NCI-H1417 treated with DMSO at 0.1 percent for 48 hours (cell line): ENCODE measurements at places on chromosomes 4 and X.
A peak's percentile ranks its signal among the peaks of the same experiment; 100 is the strongest.

DNA sequence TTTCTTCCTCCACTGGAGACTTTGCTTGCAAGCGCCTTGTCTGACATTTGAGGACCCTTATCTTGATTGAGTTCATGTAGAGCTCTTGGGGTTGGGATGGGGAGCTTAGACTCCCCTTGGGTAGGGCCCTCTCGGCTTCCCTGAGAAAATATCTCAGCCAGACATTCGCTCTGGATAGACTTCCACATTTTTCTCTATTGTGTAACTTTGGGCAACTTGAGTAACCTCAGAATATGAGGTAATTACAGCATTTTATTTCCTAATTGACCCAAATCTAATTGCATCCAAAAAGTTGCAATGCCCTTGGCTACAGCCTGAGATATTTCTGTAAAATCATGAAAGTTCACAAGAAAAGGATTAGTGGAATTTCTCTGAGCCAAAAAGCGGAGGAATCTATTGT, 102.8 kb upstream of the MXRA5 start:
- no peak for DNase-seq

GRCh38 chr4:133081246-133081645, 67.8 kb upstream of the PCDH10 start:
- no peak for DNase-seq

GRCh38 chr4:168099195-168099594, 6.9 kb downstream of the ANXA10 start:
- no peak for DNase-seq

- no peak for DNase-seq
Observed at GRCh38 chr4:176498617-176499256, 179.0 kb downstream of the SPCS3 start.

DNA sequence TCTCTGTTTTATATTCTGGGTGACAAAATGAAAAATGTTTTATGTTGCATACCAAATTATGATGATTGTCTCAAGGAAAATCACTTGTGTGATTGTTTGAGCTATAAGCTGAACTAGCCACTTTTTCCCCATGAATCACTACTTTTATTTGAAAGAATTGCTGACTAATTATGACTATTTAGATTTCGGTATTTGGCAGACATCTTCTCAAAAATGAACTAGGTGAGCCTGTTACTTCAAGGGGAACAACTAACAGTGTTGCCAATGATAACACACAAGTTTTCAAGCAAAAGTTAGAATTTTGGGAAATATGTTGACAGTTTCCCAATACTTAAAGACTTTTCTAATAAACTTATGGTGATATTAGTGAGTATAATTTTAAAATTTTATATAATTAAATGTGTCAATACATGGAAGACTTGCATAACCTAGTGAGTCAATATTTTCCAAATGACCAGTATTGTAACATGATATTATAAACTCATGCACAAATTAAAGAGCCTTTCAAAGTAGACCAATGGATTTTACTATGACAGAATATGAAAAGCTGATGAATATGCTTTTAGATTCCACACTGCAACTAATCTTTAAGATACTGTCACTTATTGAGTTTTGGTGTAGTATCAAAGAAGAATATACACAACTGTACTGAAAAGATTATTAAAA, 187.7 kb upstream of the GATB start:
- no peak for DNase-seq

DNA sequence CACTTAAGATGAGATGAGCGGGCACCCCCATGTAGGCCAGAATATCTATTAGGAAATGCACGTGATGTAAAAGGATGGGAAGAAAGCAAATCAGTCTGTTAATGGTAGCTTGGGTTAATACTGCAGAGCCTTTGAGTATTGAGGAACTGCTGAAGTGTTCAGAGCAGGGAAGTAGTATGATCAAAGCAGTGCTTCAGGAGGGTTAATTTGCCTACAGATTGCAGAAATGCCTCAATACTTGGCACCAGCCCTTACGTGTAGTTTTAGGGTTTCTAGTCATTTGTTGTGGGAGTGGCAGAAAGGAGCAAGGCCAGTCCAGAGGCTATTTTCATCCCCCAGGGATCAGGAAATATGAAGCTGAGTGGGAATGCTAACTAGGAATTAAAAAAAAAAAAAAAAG, 19.7 kb downstream of the ZFX start:
- no peak for DNase-seq

GRCh38 chr4:26212528-26212927, 108.3 kb upstream of the RBPJ start:
- no peak for DNase-seq

DNA sequence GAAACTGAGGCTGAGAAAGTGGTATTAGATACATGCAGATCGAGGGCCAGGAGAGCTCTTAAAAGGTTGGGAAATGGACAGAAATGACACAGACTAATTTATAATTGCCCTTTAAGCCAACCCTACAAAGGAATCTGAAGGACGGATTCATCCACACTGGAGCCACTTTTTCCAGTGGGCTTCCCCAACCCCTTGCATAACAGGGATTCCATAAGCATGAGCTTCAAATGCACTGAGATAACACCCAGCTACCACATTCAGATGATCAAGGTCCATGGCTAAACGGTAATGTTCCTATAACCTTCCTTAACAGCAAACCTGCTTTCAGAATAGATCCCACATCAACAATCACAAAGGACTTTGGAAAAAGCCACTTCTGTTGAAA, 34.2 kb downstream of the PLAC1 start:
- no peak for DNase-seq

- DNase-seq: no peak
Observed at GRCh38 chr4:155442267-155443105, 65.7 kb upstream of the MAP9 start.

DNA sequence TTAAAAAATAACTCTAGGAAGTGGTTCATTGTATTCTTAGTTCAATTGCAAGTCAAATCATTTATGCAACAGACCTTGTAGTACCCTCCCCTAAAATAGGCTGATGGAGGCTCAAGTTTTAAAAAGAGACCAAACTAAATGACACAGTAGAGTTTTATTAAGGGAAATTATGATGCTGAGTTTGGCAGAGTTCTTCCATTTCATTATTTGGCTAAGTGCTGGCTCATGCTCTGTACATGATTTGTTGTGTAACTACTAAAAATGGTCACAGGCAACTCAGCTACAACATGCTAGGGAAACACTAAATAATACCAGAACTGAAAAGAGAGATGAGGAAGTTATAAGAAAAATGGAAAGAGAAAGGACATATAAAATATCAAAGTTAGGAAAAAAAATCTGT, 96.1 kb upstream of the TFDP3 start:
- DNase-seq: no peak

DNA sequence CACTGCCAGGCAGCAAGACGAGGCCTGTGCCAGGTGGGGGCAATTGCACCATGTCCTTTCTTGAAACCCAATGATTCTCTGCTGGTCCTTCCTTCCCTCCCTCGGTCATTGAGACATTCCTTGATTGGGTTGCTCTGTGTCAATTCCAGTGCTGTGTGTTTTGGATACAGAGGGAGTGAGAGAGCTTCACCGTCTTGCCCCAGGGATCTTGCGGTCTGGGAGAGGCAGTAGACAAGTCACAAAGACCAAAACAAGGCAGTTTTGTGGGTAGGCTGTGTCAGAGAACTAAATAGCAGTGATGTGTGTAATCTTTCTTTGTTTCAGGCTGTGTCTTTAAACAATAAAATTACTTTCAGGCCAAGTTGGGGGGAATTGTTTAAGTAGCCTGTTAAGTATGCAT, 38.8 kb upstream of the TADA2B start:
- no peak for DNase-seq

DNA sequence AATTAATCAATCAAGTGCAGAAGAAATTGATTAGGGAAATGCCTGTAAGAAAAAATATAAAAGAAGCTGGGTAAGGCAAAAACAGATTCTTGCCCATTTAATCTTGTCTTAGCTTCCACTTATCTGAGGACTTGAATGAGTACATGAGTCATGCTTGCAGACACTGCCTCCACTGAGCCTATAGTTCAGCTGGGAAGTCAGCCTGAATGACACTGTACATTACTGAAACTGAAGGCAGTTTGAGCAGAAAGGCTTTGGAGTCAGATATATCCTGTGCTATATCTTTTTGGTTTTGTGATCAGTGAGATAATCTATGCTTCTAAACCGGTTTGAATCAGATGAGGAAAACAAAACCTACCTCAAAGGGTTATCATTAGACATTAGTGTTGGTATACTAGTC, 61.3 kb downstream of the NUDT11 start:
- DNase-seq: no peak

GRCh38 chrX:148310426-148311165, 189.8 kb upstream of the AFF2 start:
- DNase-seq: no peak

DNA sequence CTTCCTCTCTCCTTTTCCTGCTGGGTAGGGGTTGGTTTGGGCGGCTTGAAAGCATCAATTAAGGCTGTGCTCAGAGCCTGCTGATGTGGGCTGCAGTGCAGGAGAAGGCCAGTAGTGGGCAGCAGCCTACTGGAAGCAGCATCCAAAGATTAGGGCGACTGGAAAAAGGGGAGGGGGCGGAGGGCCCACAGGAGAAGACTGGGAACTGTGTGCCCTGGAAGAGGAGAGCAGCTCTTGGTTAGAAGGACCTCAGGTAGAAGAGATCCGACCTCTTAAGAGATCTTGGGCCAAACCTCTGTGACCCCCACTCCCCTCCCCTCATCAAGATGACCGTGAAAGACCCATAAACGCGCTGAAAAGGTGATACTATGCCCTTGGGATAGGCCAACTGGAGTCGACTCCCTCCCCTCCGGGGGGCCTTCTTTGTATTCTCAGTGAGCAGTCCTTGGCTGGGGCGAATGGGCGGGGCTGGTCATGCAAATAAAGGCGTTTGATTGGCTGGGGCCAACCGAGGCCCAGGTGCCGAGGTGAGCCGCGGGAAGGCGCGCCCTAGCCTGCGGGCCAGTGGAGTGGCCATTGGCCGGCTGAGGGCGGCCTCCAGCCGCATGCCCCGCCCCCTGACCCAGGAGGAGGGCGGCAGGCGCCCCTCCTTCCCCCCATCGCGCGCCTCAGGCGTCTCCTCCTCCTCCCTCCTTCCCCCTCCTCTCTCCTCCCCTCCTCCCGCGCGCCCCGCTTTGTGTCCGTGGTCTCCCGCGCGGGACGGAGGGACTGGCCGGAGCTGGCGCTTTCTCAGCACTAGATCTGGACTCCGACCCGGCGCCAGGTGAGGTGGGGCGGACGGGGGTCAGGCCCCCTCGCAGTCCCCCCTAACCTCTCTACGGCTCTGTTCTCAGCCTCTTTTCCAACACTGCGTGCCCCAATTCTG, 10.1 kb downstream of the DLG3 start:
- peak; percentile 82 for DNase-seq

DNA sequence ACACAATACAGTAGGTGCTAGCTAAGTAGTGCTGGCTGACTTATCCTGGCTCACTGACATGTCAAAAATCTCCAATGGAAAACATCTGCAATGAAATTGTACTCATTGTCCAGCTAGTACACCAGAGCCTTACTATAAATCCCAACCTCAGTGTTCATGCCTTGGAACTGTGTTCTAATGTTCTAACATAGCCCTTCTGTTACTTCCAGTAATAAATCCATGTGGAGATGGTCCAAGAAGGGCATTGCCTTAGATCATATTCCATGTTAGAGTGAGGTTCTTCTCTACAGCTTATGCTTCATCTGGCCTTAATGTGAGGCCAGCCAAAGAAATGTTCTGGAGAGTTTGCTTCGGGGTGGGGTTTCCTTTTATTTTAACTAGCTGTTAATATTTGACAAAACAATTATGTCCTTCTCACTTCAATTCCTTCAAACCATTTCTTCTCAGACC, 25.1 kb downstream of the ENOX2 start:
- no peak for DNase-seq

DNA sequence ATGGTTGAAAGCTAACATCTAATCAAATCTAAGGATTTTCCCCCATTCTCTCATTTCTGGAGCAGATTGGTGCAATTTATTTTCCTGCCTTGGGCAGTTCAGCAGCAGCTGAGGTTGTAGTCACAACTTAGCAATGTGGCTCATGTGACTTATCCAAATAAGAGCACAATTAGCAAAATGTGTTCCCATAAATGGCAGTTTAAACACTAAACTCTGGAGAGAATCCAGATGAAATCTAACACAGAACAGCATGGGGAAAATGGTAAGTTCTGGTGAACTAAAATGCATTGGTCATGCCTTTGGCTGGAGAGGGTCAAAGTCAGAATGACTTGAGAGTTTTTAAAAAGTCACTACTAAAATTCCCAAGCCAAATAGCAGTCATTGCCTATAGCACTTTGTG, 422.6 kb upstream of the DIPK2B start:
- DNase-seq: no peak

DNA sequence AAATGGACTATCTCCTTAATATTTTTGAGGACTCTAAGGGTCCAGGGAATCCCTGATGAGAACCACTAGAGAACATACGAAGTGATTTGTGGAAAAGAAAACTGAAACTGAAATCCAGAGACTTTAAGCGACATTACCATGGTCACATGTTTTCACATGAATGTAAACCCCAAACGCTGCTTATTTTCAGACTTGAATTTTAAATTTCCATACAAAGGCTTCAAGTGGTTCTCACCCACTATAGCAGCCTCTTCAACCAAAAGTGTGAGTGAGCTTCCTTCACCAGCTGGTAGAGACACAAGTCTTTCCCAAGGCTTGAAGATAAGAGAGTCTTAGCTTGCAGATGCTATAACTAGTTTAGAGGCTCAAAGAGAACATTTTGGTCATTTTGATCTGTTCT, 232.7 kb downstream of the MGST2 start:
- DNase-seq: no peak

DNA sequence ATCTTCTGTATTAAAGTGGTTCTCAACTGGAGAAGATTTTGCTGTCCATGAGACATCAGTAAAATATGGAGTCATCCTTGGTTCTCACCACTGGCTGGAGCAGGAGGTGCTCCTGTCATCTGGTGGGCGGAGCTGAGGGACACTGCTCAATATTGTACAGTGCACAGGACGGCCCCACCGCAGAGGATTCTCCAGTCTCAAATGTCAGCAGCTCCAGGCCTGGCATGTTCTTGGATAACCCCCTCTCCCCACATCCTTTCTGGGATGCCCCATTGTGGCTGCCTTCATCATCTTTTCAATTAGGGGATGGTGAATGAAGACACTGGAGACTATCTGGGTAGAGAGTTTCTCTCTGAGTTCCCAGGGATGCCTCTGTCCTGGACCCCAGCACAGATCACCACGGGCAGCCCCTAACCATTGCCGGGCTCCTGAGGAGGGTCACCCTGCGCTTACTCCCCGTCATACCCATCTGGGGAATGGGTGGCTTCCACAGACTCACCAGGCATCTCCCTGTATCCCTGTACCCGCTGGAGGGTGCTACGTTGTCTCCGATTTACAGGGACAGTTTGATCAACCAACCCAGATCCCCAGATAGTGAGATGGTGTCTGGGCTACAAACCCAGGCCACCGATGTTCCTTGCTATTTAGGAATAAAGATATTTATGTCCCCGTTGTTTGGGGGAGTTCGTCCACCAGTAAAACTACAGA, 21.9 kb upstream of the P2RY8 start:
- DNase-seq: no peak

DNA sequence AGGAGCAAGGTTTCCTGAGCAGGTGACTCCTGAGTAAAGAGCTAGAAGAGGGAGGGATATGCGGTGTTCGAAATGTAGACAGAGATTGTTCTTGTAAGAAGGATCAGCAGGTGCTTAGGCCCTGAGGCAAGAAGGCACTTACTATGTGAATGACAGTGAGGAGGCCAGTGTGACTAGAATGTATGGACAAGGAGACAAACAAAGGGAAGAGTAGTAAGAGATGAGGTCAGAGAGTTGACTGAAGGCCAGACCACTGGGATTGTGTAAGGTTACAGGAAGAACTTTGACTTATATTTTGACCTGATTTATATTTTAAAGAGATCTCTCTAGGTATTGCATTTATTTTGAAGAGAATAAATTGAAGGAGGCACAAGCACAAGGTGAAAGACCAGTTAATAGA, 118.4 kb upstream of the ENPEP start:
- DNase-seq: no peak

- no peak for DNase-seq
Observed at GRCh38 chr4:11487139-11487538, 58.4 kb upstream of the HS3ST1 start.
